ENCODE measurements at places on chromosomes 7 and 10. TPM values are rescaled to one million over a fixed set of nuclear protein-coding genes. Genes with fewer than 3 reads are reported as not detected.

Gene PRSS37
- total RNA-seq: not detected

DNA sequence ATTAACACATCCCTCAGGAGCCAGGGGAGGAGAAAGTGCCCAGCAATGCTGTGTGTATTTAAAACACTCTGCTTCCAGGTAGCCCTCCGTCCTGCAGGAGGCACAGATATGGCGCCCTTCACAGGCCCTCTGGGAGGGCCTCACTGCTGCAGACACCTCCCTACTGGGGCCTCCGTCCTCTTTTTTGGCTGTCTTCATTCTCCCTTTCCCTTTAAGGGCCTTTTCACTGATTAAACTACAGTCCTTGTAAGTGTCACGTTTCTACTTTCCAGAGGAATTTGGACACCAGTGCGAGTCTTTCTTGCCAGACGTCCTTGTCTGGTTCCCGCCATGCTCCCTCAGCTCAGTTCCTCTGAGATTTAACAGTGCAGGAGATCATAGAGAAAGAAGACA, 39.7 kb upstream of the MKRN1 start:
- DNase-seq: no peak

DNA sequence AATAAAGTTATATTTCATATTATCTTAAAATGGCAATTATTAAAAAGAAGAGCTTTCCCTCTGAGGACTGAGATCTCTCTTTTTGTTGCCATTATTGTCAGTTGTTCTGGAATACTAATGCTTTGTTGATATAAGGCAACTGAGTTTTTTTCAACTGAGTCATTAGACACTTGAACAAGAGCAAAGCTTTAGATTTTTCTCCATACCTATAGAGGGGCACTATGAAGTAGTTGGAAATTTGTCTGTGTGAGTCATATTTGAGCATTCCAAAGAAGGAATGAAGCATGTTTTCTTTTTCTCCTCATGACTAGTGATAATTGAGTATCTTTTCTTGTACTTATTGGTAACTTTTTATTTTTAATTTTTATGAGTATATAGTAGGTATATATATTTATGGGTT, 24.5 kb downstream of the RPA3 start:
- DNase-seq: no peak

Gene SAP25
- not detected for total RNA-seq

Gene GPR22
- not detected for total RNA-seq

DNA sequence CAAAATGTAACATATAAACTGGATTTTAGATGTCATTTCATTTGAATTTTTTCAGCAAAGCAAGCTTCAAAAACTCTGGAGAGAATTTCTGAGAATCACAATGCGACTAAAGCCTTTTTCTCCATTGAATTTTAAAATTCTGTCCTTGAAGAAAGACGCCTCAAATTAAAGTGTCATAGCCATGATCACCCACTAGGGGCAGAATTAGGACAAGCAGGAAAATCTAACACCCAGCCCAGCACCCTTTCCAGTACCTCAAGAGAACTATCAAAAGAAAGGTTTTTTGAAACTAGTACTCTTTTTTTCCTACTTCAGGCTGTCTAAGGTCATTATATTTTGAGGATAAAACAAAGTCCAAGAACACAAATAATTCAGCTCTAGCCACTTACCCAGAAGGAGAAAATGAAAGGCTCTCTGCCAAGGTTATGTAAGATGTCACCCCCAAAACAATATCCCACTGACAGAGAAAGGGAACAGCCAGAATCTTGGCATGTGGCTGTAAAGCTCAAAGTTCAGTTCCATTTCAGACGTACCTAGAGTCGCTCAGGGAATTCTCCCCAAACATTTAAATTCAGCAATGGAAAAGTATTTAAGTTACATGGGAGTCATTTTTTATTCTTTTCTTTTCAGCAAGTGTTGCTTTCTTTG, 299.4 kb downstream of the SNX13 start:
- DNase-seq: no peak

Gene AKR1C1
- total RNA-seq: 74.0 TPM

DNA sequence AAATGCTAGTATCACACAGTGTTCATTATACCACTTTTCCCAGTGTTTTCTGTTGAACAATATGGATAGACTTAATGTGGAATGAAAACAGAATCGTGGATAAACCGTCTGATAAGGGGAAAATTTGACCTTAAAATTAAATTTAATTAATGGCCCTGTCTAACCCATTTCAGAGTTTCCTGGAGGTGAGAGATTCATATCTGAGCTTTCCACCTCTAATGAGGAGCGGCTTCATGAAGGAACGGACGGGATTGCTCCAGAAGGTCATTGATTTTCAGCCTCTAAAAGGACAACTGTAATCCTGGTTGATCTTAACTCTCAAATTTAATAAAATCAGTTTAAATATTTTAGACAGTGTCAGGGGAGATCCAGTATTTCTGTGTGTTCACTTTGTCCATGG, 874.9 kb downstream of the GRID1 start:
- no peak for DNase-seq

GRCh38 chr10:75827587-75828021, 396.2 kb downstream of the LRMDA start:
- DNase-seq: no peak
